ENCODE measurements at places on chromosomes 13 and 19. TPM values are rescaled to one million over a fixed set of nuclear protein-coding genes. Genes with fewer than 3 reads are reported as not detected.

Gene IGSF23
- total RNA-seq, result 2.1 TPM

DNA sequence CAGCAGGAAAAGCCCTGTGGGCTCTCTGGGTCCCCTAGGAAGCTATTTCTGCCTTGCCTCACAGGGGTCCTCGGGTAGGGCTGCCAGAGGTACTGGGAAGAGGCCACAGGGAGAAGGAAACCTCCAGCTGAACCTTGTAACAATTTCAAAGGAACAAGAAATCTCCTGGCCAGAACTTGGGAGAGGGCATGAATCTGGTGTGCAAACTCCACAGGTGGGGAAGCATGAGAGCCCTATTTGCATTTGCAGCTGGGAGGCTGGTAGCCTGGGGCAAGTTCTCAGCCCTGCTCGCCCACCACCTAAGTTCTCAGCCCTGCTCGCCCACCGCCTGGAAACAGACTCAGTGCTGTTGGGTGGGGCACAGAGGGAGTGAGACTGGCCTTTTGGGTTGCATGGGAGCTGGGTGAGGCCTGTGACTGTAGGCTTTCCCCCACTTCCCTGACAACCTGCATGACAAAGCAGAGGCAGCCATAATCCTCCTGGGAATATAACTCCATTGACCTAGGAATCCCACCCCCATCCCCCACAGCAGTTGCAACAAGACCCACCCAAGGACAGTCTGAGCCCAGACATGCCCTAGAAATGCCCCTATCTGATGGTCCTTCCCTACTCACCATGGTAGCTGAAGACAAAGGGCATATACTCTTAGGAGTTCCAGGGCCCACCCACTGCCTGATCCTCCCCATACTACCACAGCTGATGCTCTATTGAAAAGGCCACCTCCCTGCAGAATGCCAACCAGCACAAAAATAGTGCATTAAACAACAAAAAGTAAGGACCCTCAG is 11.7 kb downstream of the UGGT2 start:
- H3K4me3 ChIP-seq, result no peak overlapping the region
- H3K4me1 ChIP-seq, result no peaks in the 10 kb centered on the region
- H3K27me3 ChIP-seq, result no peaks in the 10 kb centered on the region
- no peaks in the 10 kb centered on the region for H3K36me3 ChIP-seq
- no peak overlapping the region for H3K27ac ChIP-seq

DNA sequence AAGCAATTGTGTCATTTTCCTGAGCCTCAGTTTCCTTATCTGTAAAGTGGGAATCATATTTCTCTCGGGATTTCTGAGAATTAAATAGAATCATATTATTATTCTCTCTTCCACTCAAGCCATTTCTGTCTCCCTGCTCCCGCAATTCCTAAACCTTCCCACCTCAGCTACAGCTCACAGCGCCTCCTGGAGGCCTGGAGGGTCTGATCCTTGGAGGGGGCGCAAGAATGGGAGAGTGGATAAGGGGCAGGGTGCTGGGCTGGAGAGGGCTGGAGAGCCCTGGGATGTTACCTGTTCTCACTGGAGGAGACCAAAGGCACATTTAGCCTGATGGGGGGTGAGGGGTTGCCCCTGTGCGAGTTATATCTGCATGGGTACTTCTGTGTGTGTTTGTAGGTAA is 31.1 kb upstream of the CYP2S1 start:
- H3K27me3 ChIP-seq, result no peaks in the 10 kb centered on the region
- H3K27ac ChIP-seq, result no peak overlapping the region
- no peaks in the 10 kb centered on the region for H3K36me3 ChIP-seq
- no peak overlapping the region for H3K4me3 ChIP-seq

DNA sequence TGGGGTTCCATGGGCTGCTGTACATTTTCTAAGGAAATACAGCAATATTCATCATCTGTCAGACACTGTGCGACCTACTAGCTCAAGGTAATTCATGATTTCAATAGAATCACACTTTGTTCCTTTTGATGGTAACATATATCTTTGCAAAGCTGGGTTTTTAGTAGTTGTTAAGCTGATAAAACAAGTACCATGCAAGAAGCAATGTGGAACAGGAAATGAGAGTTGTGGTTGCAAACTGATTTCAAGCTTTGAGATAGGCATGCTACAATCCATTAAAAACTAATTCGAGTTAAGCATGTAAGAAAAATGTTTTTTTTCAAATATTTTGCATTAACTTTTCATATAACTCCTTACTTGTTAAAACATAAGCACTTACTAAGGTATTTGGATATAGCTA is 6.8 kb upstream of the MBNL2 start:
- no peaks in the 10 kb centered on the region for H3K36me3 ChIP-seq
- DNase-seq, result no peak
- H3K27ac ChIP-seq, result no peak overlapping the region
- H3K4me1 ChIP-seq, result no peaks in the 10 kb centered on the region

DNA sequence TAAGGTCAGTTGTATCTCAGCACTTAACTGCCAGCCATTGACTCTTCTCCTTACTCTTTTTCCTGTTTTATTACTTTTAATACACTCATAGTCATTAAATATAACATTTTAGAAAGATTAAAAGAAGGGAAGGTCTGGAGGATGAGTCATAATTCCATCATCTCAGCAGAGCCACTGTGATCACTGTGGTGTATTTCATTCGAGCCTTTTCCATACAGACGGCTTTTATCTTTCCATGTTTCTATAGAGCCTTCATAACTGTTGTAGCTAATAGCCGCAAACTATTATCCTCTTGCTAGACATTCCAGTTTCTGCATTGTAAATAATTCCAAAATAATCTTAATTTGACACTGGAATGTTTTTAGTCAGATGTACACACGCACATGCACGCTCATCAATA is 4.7 kb upstream of the FLT1 start:
- peak overlapping the region; percentile 11 for H3K27ac ChIP-seq
- no peak overlapping the region for H3K4me3 ChIP-seq
- H3K36me3 ChIP-seq, result no peaks in the 10 kb centered on the region
- no peak for DNase-seq
- H3K27me3 ChIP-seq, result peaks cover 37% of the 10 kb centered on the region
- no peaks in the 10 kb centered on the region for H3K4me1 ChIP-seq

Gene URAD
- 18.2 TPM for total RNA-seq

DNA sequence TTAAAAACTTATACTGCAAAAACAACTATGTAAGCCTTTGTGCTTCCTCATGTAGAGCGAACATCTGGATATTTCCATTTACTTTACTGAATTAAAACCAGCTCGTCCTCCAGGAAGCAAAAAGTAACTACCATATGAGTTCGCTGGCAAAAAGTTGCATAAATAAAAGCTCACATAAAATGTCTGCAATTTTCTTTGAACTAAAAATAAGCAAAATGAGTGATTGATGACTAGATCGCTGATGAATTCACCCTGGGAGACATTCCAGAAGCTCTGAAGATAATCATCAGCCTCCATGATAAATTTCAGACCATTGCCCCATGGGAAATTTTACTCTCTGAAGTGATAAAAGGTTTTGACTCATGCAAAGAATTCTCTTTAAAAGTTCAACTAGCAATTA is 67.3 kb upstream of the SACS start:
- no peak overlapping the region for H3K4me3 ChIP-seq
- no peaks in the 10 kb centered on the region for H3K36me3 ChIP-seq
- H3K4me1 ChIP-seq, result peaks cover 12% of the 10 kb centered on the region
- no peaks in the 10 kb centered on the region for H3K27me3 ChIP-seq
- DNase-seq, result peak; percentile 13

Gene RNF113B
- not detected for total RNA-seq

Gene FAM187B
- total RNA-seq, result 0.56 TPM

Gene SLC8A2
- total RNA-seq, result 1.1 TPM

Gene NLRP7
- not detected for total RNA-seq

Gene LRRC63
- total RNA-seq, result not detected

DNA sequence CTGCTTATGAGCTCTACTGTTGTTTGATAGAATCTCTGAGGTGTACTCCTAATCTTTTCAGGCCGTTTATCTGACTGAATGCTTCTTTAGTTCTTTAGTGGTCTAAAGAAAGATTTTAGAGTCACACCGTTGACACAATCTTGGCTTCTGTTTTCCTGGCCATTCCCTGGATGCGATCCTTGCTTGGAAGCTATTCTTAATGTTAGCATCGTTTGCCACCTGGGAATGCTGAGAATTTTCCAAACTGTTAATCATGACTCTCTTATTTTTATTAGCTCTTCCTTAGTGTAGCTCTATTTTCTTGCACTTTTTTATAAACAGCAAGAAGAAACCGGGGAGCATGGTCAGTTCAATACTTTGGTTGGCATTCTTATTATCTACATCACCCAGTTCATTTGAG is 281.0 kb upstream of the PCDH20 start:
- H3K4me3 ChIP-seq, result no peak overlapping the region
- no peaks in the 10 kb centered on the region for H3K36me3 ChIP-seq
- DNase-seq, result no peak
- H3K27me3 ChIP-seq, result no peaks in the 10 kb centered on the region

Gene NXNL1
- total RNA-seq, result not detected

GRCh38 chr13:38582133-38582532 is 104.7 kb upstream of the FREM2 start:
- peak; percentile 73 for DNase-seq
- H3K27me3 ChIP-seq, result no peaks in the 10 kb centered on the region
- no peak overlapping the region for H3K27ac ChIP-seq
- H3K4me1 ChIP-seq, result no peaks in the 10 kb centered on the region

DNA sequence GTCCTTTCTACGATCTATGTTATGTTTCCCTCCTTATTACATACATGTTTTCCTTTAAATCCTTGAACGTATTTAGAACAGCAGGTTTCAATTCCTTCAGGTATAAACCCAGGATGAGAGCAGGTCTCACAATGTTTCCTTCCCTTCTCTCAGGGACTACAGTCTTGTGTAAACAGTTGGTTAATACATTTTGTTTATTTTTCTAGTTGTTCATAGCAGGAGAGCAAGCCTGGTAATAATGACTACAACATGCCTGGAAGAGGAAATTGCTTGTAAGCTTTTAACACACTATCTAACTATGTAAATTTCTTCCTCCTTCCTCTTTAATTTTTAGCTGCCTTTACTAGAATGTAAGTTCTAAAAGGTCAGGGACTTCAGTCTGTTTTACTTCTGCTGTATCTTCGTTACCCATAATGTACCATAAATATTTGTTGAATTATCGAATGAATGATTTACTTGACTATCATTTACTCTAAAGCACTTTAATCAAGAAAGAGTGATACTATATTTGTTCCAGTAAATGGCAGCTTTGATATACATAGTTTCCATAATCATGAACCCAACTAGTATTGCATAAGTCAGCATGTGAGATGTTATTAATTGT is 28.9 kb upstream of the TNFRSF19 start:
- H3K27ac ChIP-seq, result peak overlapping the region; percentile 55
- no peaks in the 10 kb centered on the region for H3K36me3 ChIP-seq
- no peaks in the 10 kb centered on the region for H3K27me3 ChIP-seq

GRCh38 chr13:113083402-113084061 is 22.1 kb upstream of the F7 start:
- no peaks in the 10 kb centered on the region for H3K4me1 ChIP-seq
- H3K27me3 ChIP-seq, result no peaks in the 10 kb centered on the region
- H3K4me3 ChIP-seq, result no peak overlapping the region
- no peaks in the 10 kb centered on the region for H3K36me3 ChIP-seq

DNA sequence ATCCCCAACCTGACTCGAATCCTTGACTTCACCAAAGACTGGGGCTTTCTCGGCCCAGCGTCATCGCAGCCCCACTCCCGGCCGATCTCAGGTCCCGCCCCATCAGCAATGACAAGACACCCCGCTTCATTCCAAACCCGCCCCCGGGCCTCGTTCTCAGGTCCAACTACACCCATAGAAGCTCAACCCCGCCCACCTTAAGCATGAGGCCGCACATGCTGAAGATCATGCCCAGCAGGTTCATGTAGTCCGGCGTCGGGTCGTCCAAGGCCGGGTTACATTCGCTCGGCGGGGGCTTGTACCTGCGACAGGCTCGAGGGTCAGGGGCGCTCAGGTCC is 2.3 kb downstream of the WDR83 start:
- peak overlapping the region; percentile 99 for H3K27ac ChIP-seq
- peak overlapping the region; percentile 75 for H3K4me3 ChIP-seq
- no peaks in the 10 kb centered on the region for H3K27me3 ChIP-seq
- peaks cover 14% of the 10 kb centered on the region for H3K4me1 ChIP-seq
- DNase-seq, result peak; percentile 78
- H3K36me3 ChIP-seq, result no peaks in the 10 kb centered on the region

GRCh38 chr19:35773020-35773806 is 2.2 kb upstream of the ARHGAP33 start:
- no peak overlapping the region for H3K4me3 ChIP-seq
- H3K4me1 ChIP-seq, result peaks cover 10% of the 10 kb centered on the region
- no peak for DNase-seq
- no peaks in the 10 kb centered on the region for H3K36me3 ChIP-seq
- H3K27ac ChIP-seq, result no peak overlapping the region

GRCh38 chr13:20923272-20923671 is 20.7 kb upstream of the XPO4 start:
- DNase-seq, result no peak
- no peaks in the 10 kb centered on the region for H3K27me3 ChIP-seq
- no peaks in the 10 kb centered on the region for H3K36me3 ChIP-seq
- H3K4me3 ChIP-seq, result no peak overlapping the region

Gene SCEL
- total RNA-seq, result 5.4 TPM

Gene CD70
- not detected for total RNA-seq
